ENCODE measurements at places on chromosomes 2 and 18. TPM values are rescaled to one million over a fixed set of nuclear protein-coding genes. Genes with fewer than 3 reads are reported as not detected.
A peak's percentile ranks its signal among the peaks of the same experiment; 100 is the strongest.

GRCh38 chr18:14928396-14928795 is 180.4 kb downstream of the ANKRD30B start:
- DNase-seq: no peak

GRCh38 chr2:203853271-203853670 is 14.3 kb upstream of the CTLA4 start:
- no peak for DNase-seq

GRCh38 chr18:79515331-79515730 is 119.6 kb downstream of the NFATC1 start:
- no peak for DNase-seq

GRCh38 chr18:1530650-1531049 is 626.0 kb downstream of the ADCYAP1 start:
- no peak for DNase-seq

GRCh38 chr2:25333981-25334380 is 7.7 kb downstream of the DNMT3A start:
- no peak for DNase-seq

DNA sequence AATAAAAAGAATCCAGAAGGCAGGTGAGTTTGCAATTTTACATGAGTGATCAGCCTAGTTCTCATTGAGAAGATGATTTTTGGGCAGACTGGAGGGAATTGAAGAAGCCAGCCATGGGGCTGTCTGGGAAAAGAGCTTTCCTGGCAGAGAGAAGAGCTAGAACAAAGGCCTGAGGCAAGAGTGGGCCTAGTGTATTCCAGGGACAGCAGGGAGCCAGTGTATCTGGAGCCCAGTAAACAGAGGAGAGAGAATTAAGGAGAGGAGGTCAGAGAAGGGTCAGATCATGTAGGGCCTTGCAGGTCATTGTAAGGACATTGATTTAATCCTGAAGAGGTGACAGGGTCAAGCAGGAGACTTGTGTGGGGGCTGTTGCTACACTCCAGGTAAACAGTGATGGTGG is 195.8 kb downstream of the SATB2 start:
- DNase-seq: no peak

GRCh38 chr2:229543176-229543873 is 171.0 kb downstream of the DNER start:
- DNase-seq: no peak

DNA sequence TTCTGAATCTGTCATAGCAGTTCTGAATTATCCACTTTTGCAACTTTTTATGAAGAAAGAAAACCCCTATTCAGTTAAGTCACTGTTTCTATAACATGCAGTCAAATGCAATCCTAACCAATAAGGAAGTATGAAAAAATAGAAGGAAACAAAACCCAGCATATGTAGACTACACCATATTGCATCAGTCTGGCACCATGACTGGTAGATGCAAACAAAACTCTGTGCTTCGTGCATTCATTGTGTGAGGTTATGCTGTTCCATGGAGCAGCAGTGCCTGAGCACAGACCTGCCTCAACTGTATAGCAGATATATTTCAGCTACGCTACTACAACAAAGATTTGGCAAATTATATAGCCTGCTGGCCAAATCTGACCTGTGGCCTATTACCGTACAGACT is 325.5 kb downstream of the LRP1B start:
- no peak for DNase-seq

GRCh38 chr2:39020383-39020782 is 100.5 kb downstream of the SOS1 start:
- no peak for DNase-seq

- DNase-seq: peak; percentile 99
Measured at GRCh38 chr2:192194866-192195547, at the start of gene TMEFF2. Gene TMEFF2, minus strand, starts transcription at chr2:192194933. Its CDS starts 409 bp downstream, at chr2:192194524.

DYNAP gene
- not detected for total RNA-seq

MRO gene
- total RNA-seq: 1.00 TPM

VWC2L gene
- total RNA-seq: 4.3 TPM

ABCA12 gene
- total RNA-seq: 0.09 TPM

EPB41L3 gene
- 61.2 TPM for total RNA-seq

RBM43 gene
- total RNA-seq: 3.8 TPM
